ENCODE measurements at places on chromosomes 7 and 10.

DNA sequence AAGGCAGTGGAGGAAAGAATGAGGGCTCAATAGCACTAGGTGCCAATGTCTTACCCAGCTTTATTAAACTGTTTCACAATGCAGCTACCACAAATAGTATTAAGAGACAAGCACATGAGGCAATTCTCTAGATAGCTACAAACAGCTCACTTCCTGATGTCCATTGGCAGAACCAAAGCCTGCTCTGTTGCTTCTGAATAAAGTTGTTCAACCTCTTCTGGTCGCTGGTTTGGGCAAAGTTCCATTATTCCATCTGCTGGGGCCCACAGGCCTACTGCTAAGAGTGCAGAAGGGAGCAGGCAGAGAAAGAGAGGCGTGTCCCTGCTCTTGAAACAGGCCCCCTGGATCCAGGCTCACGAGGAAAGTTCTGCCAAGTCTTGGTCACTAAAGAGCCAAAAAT lies 173.9 kb downstream of the ZNF438 start:
- no peak for DNase-seq

GRCh38 chr10:124205432-124205831 lies 112.0 kb upstream of the CHST15 start:
- no peak for DNase-seq

GRCh38 chr10:33123680-33124079 lies 165.7 kb upstream of the ITGB1 start:
- DNase-seq, result no peak

DNA sequence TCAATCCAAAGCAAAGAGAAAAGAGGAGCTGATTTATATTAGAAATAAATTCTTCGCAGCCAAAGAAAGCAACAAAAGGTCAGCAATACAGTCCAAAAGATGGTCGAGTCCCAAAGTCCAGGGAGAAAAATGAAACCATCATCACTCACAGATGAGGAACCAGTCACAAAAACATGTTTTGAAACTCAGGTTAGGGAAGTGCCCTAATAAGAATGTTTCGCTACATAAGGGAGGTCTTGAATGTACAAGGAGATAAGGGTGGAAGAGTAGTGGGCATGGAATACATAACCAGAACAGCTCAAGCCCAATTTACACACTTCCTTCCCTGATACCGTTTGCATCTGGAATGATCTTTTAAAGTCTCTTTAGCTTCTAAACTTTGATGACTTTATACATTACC lies 53.6 kb downstream of the VPS41 start:
- no peak for DNase-seq

DNA sequence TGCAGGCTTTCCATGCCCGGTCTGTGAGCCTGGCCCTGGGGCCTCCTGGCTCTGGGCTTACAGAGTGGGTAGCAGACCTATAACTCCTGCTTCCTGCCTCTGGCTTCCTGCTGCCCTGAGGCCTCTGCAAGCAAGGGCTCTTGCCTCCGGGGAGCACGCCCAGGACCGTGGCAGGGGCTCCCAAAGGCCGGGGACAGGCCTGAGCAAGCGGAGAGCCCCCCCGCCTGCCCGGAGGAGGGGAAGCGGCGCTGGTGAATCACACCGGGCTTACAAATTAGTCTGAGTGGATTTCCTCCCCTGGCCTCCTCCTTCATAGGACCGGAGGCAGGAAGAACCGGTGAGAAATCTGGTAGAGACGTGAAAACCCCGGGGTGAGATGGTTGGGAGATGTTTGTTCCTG lies 1.5 kb upstream of the MYL10 start:
- no peak for DNase-seq

- DNase-seq, result no peak
Observed at GRCh38 chr10:125192005-125192404, 31.6 kb upstream of the CTBP2 start.

GRCh38 chr10:112375721-112376395 lies 1.9 kb downstream of the ACSL5 start:
- DNase-seq, result peak; percentile 50

- DNase-seq, result no peak
Observed at GRCh38 chr7:47525066-47525623, 56.8 kb downstream of the TNS3 start.
